ENCODE measurements at places on chromosomes 4 and X.

DNA sequence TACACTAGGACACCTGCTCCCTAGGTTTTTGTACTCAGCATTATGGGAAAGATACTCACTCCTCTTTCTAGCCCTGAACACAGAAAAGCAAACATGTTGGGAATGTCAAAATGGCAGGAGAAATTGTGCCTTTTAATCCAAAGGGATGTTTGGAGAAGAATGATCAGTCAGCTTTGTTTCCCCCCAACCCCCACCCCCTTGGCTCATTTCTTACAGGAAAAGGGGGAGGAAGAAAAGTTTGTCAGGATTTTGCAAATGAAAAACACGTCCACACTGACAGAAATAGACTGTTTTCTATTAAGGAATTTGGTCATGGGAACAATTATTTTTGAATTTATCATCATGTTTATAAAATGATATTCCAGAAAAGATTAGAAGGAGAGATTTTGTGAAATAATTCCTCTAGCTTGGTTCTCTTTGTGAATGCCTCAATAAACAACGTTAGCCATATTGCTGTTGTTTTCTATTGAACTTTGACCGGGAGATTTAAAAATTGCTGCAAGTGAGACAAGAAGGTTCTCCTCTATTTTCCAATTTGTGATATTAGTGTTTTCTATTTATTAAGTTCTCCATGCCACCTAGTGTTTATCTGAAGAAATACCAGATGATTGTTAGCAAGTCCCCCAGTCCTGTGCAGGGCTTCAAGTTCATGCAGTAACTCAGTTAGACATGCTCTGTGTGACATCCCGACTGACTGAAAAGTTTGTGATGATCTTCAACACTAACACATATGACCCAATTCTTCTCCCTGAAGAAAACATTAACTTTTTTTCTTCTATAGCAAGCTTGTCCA lies 31.3 kb upstream of the TFDP3 start:
- no peak for DNase-seq

DNA sequence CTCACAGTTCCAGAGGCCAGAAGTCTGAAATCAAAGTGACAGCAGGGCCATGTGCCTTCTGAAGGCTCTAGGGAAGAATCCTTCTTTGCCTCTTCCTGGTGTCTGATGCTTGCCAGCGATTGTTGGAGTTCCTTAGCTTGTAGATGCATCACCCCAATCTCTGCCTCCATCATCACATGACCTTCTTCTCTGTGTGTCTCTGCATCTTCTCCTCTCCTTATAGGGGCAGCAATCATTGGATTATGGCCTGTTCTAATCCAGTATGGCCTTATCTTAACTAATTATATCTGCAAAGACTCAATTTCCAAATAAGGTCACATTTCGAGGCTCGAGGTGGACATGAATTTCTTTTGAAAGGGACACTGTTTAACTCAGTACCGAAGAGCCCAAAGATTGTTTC lies 71.7 kb upstream of the RAI2 start:
- no peak for DNase-seq

GRCh38 chr4:150769248-150769647 lies 187.3 kb downstream of the MAB21L2 start:
- no peak for DNase-seq

GRCh38 chr4:129905256-129905655 lies 809.3 kb downstream of the C4orf33 start:
- no peak for DNase-seq

- DNase-seq: peak; percentile 61
Measured at GRCh38 chrX:39895218-39896110, 202.3 kb downstream of the BCOR start.

DNA sequence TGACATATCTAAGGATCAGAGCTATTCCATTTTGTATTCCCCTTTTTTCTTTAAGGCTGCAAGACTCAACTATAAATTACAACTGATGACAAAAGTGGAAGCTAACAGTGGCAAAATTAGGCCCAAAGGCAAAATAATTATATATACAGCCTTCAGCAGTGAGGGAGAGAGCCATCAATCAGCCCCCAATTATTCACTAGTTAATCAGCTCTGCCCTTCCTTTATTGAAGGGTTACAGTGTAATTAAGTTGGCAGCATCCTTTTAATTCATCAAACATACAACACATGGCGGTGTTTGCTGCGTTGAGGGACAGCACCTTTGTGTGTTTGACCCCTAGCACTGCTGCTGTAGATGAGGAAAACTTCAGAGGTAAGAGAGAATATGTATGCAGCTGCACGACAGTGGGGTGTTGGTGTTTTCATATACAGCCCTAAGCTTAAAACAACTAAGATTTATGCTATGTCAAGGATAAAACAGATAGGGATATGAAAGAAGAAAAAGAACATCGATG lies 973.9 kb upstream of the POU3F4 start:
- DNase-seq: no peak

DNA sequence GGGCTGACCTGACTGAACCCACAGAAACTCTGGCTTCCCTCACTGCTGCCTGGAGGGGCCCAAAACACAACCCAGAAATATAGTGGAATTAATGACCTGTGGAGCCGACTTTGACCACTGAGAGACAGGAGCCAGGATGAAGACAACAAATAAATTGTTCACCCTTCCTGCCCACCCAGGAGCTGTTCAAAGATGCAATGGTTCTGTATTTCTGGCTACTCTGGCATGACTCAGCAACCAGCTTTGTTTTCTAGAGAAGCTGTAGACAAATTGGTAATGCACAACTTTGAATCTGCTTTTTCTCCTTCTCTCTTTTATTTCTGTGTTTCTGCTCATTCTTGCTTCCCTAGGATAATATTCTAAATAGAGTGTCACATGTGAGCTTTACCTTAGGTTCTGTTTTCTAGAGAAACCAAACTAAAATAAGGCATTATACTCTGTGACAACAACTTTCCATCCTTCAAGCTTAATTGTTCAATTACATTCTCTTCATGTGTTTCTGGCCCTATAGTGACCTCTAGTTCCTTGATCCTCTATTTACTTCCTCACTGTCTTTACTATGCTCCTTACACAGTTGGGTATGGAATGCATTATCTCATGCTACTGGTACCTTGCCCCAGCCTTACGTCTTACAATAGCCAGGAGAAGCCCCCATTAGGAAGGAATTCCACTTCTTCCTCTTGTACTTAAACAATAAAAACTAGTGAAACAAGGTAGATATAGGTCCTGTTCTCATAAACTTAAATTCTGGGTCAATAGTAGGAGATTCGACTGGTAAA lies 6.5 kb upstream of the PRKG2 start:
- no peak for DNase-seq

DNA sequence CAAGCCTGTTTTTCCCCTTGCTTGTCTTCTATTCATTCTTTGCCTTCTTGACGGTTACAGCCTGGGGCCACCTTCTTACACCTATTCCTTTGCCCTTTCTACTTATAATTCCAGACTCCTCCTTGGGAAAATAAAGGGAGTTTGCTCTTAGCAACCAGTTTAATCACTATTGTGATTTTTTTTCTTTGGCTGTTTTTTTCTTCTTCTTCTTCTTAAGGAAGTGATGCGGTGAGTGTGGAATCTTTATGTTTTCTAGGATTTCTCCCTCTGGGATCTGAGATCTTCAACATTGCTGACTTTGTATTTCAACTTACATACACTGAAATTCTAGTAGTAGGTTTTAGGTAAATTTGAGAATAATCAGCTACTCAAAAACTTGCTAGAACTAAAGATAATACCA lies 1.1 kb upstream of the KLHL13 start:
- DNase-seq: no peak

GRCh38 chr4:128958194-128958593 lies 135.1 kb downstream of the SCLT1 start:
- no peak for DNase-seq

DNA sequence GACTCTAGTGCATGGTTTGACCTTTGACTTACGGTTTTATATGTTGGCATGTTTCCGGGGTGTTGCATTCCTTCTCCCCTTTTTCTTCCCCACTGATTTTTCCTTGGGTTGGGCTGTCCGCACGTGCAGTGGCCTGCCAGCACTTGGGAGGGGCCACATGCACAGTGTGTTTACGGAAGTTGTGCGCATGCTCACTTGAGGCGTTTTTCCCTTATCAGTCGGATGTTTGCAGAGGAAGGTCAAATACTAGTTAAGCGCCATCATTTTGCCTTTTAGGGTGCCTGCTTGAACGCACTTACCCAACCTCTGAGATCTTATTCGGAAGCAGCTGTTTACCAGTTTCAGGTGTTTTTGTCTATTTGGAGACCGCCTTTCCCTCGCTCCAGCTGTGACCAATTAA lies 653.9 kb upstream of the AADAT start:
- DNase-seq: no peak
